Right lung (tissue), 10 donors: ENCODE measurements at places on chromosomes 4 and X. TPM values are rescaled to one million over a fixed set of nuclear protein-coding genes. Genes with fewer than 3 reads are reported as not detected.

- no peak for DNase-seq
Observed at GRCh38 chr4:143341186-143341755, 4.6 kb downstream of the GAB1 start.

DNA sequence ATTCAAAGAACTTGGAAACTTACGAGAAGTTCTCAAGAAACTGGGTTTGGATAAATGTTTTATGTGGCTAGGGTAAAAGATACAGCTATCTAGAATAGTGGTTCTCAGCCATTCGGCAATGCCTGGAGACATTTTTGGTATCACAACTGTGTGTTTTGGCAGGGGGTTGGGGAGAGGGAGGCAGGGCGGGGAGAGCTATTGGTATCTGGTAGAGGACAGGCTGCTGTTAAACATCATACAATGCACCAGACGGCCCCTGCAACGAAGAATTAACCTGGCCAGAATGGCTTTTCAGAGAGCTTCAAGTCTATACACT is 50.8 kb upstream of the MND1 start:
- DNase-seq, result no peak

DNA sequence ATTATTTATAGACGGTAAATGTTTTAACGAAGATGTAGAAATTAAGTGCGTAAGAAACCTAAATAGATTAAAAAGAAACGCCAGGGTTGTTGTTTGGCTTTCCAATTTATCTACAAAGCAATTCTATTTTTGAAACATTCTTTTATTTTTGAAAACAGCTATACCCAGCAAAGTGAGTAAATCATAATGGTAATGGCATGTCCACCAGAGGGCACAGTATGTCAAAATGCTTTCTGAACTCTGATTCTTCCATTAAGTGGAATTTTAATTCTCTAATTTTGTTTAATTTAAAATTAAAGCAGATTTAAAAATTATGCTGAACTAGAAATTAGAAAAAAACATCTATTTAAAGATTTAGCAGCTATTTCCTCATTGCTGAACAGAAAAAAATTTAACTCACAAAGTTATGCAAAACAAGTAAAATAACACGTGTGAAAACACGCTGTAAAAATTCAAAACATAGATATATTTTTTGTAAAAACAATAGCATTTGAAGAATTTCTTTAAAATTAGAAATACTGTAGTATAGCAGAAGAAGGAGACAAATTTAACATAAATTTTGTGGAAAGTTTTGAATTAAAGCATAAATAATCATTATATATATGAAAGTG is 26.5 kb downstream of the RASSF6 start:
- DNase-seq, result no peak

- DNase-seq, result no peak
Observed at GRCh38 chr4:94488670-94489069, 36.9 kb downstream of the PDLIM5 start.

DNA sequence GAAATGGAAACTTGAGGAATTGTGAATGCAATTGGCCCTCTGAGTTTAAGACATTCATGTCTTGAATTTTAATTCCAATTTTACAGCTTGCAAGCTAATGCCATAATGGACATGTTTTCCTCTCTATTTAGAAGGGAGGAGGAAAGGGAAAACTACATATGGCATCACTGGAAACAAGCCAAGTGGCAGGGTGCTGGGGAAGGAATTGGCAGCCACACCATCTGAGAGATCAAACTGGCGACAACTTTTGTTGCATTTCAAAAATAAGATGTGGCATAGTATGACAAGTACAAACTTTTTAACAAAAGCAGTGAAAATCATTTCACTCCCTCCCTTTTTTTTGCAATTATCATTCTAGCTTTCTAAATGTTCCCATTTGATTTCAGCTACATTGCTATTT is 615.6 kb downstream of the CENPC start:
- DNase-seq, result no peak

- DNase-seq, result no peak
Observed at GRCh38 chr4:1382776-1383727, 23.2 kb downstream of the NKX1-1 start.

GRCh38 chrX:41664375-41664901 is 24.3 kb upstream of the GPR34 start:
- no peak for DNase-seq

GRCh38 chr4:33045334-33045733 is 2325.2 kb downstream of the PCDH7 start:
- DNase-seq, result no peak

Gene TKTL2
- not detected for polyA plus RNA-seq
